Activated CD4-positive, CD25-positive, alpha-beta regulatory T cell treated with anti-CD3 and anti-CD28 coated beads, Interleukin-2, amount 50 U/mL, for 72 hours (primary cell): ENCODE measurements at places on chromosomes 13 and 19.

GRCh38 chr19:2785244-2785997 is at the start of gene THOP1:
TSS of gene THOP1 (plus strand) at chr19:2785503. CDS start at chr19:2785663, 160 bp downstream.
- peak; percentile 98 for DNase-seq

DNA sequence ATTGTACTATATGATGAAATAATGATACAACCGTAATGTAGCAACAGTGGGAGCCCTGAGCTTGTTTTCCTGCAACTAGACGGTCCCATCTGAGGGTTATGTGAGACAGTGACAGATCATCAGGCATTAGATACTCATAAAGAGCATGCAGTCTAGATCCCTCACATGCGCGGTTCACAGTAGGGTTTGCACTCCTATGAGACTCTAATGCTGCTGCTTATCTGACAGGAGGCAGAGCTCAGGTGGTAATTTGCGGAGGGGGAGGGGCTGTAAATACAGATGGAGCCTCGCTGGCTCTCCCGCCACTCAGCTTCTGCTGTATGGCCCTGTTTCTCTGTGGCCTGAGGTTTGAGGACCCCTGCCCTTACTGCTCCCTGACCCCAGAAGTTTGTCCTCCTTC is 13.7 kb downstream of the EPHX3 start:
- no peak for DNase-seq

DNA sequence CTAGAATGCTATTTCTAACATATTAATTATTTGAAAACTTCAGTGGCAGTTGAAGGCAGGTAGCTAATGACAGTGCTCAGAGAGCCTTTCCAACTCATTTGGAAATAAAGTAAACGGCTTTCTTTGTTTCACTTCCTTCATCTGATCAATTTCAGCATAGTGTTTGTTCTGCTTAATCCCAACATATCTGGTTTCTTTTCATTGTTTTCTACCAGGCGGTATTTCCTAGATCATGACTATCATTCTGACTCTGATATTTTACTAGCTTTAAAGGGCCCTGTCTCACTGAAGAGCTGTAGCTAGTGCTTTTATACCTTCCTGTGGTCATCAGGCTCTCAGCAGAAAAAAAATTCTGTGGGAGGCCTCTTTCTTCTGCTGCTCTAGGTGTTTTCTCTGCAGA is 178.6 kb downstream of the RBM26 start:
- no peak for DNase-seq

- no peak for DNase-seq
These were observed 2.0 kb upstream of the LENG9 start for GRCh38 chr19:54465426-54466109.

DNA sequence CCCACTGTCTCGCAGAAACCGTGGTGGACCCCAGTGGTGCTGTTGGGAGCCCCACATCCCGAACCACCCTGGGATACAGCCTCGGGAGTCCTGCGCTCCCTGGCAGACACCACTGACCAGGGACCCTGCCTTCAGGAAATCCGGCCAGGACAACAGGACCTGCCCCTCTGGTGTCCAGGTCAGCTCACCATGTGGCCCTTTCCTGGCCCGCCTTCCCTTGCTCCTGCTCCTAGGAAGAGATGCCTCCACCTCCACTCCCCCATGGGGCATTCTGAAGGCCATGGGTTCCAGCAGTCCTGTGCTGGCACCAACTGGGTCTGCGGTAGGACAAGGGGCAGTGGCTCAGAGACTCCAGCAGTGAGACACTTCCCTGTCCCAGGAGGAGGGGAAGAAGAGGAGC is 22.5 kb upstream of the SLC7A10 start:
- DNase-seq = no peak

GRCh38 chr13:110128546-110128945 is 178.4 kb downstream of the COL4A1 start:
- no peak for DNase-seq
